ENCODE measurements at places on chromosomes 5 and 9.
A peak's percentile ranks its signal among the peaks of the same experiment; 100 is the strongest.

- DNase-seq: no peak
Measured at GRCh38 chr5:144972317-144972716, 801.6 kb downstream of the KCTD16 start.

DNA sequence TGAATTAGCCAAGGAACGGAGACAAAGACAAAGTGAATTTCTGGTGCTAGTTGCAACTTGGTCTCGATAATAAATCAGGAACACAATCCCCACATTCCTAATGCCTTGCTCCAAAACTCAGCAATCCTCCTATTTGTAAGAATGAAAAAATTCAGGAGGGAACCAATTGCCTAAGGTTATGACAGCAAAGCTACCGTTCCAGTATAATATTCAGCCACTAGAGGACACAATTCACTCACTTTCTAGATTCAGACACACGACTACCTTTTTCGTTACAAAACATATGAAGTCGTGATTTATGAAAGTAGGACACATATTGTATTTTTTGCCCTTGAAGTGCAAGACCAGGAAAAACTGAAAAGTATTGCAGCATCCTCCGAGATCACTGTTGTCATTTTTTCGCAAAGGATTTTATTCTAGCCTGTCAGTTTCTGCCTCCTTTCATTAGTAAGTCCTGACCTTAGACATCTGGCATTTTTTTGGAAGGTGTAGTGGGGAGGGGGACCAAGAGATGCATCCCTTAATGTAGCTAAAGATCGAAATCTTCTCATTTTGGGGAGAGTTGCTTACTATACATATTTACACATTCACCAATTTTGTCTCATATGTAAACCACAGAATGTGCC lies 133.1 kb downstream of the DOCK8 start:
- DNase-seq: no peak

DNA sequence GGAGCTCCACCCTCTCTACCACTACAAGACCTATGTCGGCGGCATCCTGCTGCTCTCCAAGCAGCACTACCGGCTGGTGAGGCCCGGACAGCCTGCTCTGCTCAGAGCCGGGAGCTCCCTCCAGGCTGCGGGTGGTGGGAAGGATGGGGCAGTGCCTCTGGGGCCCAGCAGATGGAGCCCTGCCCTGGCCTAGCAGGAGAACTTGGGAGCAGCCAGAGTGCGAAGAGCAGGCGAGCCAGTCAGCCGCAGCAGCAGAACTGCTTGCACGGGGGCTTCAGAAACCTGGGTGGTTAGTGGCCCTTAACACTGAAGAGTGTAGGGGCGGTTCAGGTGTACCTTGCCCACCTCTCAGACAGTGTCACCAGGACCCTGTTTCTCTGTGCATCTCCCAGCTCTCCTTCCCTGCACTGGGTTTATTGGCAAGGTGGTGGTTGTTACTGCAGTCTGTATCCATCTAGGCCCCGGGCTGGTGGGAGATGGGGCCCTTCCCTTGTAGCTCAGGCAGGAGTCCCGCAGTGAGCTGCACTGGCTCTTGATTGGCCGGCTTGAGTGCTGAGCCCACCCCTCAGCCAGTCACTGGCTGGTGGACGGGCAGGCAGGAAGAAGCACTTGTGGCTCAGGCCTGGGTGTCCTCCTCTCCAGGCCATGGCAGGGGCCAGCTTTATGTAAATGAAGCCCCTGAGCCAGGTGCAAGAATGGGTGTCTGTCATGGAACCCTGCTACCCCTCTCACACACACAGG lies 7.7 kb downstream of the B4GALT7 start:
- DNase-seq: peak; percentile 31

DNA sequence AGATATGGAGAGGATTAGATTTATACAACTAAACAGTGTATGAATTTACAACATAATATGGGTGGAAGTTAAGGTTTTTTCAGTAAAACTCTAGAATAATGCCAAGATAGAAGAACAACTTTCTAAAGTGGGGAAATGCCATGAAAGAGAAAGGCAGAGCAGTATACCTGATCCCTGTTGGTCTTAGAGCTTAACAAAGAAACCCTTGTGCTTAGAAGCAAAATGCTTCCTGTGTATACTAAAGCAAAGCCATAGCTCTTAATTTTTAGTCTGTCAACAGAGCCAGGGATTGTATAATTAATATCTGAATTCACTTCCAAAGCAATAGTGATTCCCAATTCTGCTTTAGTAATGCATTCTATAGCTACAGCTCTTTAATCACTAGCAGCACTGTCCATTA lies 14.4 kb downstream of the C9orf85 start:
- no peak for DNase-seq

DNA sequence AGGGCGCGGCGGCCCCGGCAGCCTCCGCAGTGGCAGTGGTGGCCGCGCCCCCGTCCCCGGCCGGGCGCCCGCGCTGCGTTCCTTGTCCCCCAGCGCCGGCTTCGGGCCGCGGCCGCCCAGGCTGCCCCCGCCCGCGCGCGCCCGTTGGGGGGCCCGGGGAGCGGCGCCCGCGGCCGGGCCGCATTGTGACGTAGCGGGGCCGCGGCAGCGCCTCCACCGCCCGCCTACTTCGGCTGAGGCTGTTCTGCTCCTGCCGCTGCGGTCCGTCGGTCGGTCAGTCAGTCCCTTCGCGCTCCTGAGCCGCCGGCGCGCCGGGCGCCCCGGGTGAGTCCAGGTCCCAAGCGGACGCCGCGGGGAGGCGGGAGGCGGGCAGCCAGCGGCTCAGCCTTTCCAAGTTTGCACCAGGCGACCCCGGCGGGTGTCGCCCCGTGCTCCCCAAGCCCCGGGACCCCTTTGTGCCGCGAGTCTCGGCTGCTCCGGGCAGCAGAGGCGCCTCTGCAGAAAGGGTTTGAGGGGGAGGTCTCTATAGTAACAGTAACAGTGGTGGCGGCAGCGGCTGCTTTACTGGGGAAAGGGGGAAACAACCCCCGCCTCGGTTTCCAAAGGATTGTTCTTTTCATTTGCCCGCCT lies at the start of gene SNCAIP:
Gene SNCAIP (plus strand): TSS at position 277 of the 630 bp plus-strand sequence. CDS start 78,898 bp downstream, outside the sequence.
- DNase-seq: no peak

DNA sequence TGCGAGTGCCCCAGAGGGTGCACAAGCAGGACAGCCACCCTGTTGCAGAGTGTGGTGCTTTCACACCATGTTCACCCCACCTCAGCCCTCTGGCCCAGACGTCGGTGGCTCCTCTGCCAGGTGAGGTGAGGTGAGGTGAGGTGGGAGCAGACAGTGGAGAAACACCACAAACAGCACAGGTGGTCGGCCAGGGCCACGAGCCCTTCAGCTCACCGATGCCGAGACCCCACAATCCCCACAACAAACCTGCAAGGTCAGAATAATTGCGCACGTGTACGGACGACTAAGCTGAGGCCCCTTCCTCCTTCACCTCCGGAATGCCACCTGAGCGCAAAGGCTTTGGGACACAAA lies 10.5 kb downstream of the BRD3 start:
- no peak for DNase-seq

- no peak for DNase-seq
Measured at GRCh38 chr5:143721925-143722324, 90.0 kb upstream of the HMHB1 start.

DNA sequence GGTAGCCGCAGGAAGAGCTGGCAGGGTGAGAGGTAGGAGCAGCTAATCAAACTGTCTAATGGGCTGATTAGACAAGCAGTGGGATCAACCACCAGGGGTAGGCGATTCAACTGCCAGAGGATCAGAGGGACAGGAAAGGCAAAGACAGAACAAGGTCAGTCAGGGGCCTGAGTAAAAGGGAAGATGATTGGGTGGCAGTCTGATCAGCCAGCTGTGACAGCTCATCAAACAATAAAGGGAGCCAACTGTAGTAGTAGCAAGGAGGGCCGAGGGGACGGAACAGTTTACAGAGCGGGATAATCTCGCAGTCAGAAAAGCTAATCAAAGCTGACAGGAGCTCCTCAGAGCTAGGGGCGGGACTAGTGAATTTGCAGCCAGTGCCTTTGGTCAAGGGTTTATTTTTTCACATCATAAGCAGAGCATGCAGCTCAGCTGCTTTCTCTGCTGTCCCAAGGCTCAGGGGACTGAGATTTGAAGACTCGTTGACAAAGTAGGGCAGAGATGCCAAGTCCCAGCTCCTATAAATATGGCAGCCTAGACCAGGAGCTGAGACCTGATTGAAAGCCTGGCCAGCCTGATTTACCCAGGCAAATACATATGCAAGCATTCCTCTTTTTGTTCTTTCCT lies 418.2 kb downstream of the GABRG2 start:
- no peak for DNase-seq

GRCh38 chr5:160023908-160024630 lies 15.1 kb downstream of the TTC1 start:
- no peak for DNase-seq

DNA sequence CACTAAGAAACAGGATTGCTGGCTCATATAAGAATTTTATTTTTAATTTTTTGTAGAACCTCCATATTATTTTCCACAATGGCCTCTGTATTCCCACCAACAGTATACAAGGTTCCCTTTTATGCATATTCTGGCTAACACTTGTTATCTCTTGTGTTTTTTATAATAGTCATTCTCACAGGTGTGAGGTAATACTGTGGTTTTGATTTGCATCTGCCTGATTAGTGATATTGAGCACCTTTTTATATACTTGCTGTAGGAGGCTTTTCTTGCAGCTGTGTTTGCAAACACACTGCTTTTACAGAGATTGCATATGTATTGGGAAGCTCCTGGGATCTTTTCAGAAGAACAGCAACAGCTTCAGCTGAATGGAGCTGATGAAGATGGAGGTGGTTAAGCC lies 164.8 kb downstream of the DEPDC1B start:
- DNase-seq: no peak

GRCh38 chr5:150464554-150465012 lies 15.0 kb upstream of the RPS14 start:
- DNase-seq: no peak

DNA sequence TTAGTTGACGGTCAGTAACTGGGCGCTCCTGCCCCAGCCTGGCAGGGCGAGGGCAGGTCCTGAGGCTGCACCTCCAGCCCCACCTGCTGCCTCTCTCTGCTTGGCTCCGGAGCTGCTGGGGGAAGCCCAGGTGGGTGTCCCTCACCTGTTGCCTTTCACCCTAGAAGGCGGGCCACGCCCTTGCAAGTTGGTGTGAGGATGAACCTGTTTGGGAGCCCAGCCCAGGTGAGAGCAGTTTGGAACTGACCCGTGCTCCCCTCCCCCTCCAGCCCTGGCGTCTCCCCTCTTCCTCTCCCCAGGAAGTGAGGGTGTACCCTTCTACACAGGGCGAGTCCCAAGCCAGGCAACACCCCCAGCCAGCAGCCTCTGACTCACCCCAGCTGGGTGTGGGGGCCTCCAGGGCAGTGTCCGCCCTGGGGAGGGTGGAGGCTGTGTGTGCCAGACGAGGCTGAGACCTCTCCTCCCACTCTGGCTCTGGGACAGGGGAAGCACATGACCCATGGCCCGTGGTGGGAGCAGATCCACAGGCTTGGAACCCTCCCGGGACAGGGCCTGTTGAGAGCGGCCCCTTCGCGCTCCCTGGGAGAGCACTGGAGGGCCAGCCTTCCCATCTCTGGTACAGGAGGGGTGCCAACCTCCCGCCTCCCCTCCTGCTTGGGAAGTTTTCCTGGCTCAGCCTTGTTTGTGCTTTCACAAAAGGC lies 10.4 kb downstream of the LRRC8A start:
- DNase-seq: no peak

GRCh38 chr5:148353634-148354033 lies 18.3 kb downstream of the SPINK9 start:
- DNase-seq: no peak

GRCh38 chr9:36470643-36471290 lies 70.7 kb upstream of the RNF38 start:
- no peak for DNase-seq

- peak; percentile 50 for DNase-seq
Measured at GRCh38 chr5:57779383-57780223, 297.0 kb upstream of the ACTBL2 start.

DNA sequence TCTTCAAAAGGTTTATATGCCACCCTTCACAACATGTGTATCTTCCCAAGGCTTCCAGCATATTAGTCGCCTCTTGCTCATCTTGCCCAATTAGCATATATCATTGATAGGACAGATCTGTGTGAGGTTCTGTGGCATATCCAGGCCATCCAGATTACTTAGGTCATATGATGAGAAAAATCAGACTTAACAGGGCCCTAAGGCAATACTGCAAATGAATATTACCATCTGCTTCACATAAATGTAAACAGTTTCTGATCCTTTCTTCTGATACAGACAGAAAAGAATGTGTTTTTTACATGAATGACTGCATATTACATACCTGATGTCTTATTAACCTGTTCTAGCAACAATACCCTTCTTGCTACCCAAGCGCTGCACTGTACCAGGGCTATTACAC lies 41.3 kb upstream of the GHR start:
- no peak for DNase-seq

- no peak for DNase-seq
Measured at GRCh38 chr9:131799177-131799823, 59.4 kb upstream of the RAPGEF1 start.

GRCh38 chr5:139844472-139845145 lies 49.0 kb downstream of the PSD2 start:
- DNase-seq: no peak

- no peak for DNase-seq
Measured at GRCh38 chr5:171269717-171270116, 39.3 kb upstream of the TLX3 start.

DNA sequence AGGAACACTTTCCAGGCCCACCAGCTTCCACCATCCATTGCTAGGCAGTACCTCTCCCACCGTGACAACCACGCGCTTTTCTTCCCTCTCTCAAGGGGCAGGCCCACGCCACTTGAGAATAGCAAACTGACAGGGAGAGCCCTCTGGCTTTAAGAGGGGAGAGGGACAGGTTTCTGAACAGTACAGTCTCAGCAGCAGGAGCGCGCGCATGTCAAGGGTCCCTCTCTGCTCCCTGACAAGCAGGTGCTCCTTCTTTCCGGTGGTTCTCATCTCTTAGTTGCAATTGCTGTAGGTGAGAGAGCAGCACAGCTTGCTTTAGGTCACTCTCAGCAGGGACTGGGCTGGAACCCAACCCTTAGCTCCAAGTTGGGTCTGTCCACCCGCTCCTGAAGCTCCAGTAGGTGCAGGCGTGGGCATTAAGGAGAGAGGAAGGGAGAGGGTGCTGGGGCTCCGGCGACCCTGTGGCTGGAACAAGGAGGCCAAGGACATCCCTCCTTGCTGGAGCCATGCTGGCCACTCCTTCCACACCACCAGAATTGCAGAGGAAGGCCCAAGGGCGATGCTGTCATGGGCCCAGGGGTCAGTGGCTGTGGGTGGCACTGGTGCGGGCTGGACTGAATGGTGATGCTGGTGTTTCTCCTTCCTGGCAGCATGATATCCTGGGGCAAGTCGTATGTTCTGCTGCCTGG lies 9.0 kb upstream of the PHF2 start:
- DNase-seq: no peak

DNA sequence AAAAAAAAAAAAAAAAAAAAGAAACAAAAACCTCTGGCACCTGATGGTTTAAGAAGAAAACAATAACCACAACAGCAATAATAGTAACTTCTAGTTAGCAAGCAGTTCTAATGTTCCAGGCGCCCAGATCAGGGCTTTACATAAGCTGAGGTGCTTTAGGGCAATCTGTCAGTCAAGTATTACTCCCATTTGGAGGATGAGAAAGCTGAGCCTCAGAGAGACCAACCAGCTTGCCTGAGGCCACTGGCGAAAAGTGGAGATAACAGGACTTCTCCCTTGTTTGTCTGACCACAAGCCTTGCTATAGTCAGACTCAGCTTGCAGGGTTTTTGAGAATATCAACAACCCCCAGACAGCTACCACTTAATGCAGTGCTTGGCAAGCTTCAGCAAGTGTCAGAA lies 83.5 kb upstream of the BOD1 start:
- DNase-seq: no peak
